ENCODE measurements at places on chromosomes 7 and 10.
A peak's percentile ranks its signal among the peaks of the same experiment; 100 is the strongest.

DNA sequence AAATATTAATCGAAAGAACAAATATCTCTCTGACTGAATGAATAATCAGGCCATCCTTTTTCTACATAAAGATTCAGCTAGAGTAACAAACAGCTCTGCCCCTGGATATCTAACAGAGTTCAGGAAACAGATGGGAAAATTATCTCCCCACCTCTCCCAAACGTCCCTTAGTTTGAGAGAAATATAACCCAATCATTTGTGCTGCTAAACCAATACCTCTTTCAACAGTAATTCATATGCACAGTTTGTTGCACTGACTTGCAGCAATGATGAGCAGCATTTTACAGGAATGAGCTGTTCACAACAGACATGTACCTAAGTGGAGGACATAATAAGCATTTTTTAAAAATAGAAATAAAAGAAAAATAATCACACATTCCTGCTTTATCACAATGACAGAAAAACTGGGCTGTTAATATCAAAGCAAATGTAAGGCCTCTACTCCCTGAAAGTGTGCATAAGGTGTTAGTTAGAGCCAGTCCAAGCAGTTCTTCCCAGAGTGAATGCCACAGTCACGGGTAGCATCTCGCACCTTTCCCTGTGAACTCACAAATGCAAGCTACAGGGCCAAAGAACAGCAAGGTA, 2.3 kb downstream of the CREB3L2 start:
- DNase-seq, result no peak

DNA sequence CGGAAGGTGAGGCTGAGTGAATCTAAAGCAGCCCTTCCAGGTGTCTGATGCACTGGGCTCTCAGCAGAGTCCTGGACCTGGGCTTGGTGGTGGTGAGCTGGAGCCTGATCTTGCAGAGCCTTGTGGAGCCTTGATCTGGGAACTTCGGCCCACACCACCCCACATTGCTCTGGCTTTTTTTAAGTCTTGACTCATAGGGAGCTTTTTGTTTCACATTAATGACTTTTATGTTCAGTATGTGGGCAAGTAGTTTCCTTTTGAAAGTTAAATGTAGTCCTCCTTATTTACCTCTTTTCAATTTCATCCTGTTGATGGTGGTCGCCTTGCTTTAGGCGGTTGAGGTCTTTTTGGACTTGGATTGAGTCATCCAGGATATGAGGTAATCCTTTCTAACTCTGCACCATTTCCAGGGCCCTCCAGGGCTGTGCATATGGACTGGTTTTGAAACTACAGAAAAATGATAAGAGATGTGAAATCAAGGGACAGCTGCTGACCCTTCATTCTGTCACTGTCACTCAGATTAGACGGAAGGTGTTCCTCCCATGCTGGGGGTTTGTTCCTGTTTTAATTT, 2.9 kb upstream of the NRAP start:
- no peak for DNase-seq

DNA sequence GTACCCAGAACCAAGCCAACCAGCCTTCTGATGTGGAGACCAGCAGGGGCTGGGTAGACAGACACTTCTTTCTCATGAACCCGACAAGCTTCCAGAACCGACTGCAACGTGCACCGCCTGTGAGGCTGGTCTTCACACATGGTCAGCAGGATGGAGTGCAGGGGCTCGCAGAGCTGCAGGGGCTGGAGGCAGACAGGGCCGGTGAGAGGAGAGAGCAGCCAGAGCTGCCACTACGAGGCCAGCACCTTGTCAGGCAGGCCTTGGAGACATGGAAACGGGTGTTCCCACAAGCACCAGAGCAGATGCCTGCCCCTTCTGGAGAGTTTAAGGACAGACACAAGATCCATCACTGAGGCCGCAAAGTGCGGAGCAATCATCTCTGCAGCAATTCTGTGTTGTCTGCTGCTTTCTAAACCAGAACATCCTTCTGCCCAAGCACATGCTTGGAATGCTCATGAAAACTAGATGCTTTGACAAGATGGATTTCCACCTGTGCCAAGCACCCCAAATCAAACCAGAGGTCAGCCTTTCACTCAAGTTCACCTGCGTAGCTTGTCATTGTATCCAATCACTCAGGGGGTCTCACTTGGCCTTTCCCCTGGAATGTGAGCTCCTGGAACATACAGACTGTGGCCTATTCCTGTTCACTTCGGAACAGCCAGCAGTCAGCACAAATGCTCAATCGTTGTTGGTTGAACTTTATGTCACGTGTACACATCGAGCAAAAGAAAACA, 32.2 kb downstream of the FRMPD2 start:
- DNase-seq, result no peak

- DNase-seq, result no peak
Measured at GRCh38 chr7:148192491-148192890, 398.1 kb upstream of the C7orf33 start.

DNA sequence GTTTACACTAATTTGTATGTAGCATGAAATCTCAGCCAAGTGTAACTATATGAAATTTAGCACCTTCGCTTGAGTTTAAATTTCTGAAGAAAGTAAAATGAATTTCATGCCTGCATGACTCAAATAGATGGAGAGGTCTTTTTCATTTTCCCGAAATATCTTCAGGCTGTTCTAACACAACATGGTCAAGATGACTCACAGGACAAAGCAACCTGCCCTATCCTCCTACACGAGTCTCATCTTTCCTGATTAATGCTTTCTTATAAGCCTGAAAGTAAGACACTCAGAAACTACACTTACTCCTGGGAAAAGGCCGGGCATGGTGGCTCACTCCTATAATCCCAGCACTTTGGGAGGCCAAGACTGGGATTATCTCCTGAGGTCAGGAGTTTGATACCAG, 41.2 kb downstream of the CH25H start:
- DNase-seq, result no peak

DNA sequence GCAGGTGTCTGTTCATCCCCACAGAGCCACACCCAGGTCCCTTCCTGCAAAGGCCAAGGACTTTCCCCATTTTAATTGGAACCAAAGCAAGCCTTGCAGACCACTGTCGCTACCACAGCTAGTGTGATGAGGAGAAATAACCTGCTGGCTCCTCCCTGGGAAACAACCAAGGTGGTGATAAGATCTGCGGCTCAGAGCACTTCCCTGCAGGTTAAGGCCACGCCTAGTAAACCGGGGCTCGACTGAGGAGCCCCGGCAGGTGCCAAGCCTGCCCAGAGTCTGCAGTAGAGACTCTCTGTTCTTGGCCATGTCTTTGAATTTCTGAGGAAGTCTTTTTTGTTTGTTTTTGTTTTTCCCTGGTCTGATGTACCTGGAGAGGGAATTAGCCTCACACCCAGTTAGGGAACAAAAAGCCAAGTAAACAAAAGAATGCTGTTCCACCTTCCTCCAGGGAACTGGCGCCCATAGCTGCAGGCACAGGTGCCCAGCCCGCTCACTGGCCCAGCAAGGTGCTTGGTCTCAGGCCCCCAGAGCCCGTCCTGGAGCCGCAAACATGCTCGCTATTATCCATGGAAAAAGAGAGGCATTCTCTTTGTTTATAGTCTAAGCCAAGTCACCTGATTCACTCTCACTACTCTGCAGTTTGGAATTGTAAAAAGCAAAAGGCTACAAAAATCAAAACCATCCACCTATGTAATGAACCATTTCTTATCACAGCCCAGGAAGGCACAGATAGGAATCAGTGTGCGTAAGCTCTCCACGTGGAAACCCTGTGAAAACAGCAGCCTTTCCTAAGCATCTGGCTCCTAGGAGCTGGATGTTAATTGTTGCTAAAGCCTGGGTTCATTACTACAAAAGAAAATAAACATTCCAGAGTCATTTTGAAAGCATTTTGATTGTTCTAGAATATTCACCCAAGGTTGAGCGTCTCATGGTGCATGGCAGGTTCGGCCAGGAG, 2.7 kb downstream of the GPR146 start:
- no peak for DNase-seq

- DNase-seq, result no peak
Measured at GRCh38 chr10:27399871-27400270, 104.2 kb upstream of the RAB18 start.

DNA sequence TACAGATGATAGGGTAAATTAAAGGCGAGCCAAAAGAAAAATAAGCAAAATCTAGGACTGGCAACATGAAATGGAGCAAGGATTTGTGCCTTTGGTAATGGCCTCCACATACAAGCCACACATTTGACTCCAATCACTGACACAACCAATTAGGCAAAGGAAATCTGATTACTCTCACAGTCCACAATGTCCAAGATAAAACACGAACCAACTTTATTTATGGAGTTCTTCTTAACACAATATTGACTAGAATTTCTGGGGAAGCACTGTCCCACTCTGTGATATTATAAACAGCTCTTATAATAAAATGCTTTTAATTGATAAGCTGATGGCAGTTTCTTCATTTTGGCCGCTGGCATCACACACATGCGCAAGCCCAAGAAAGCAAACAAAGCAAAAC, 334.2 kb downstream of the ABCA13 start:
- DNase-seq, result no peak

DNA sequence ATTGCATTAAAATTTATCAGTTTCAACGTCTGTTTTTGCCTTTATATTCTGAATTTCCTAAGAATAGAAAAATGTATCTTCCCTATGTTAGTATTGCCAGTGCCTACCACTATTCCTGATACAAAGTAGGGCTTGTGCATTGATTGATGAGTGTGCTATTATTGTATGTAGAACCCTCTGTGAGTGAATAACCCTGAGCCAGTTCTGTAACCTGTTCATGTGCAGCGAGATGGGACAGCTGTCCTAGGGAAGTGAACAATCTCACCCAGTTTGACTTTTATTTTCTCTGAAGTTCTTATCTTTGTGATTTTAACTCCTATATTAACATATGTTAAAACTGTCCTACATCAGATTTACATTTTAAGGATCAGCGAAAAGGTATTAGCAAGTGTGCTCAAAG, 178.4 kb upstream of the ADO start:
- no peak for DNase-seq

- DNase-seq, result peak; percentile 85
Measured at GRCh38 chr10:89301721-89302445, at the start of gene IFIT2. Gene IFIT2, plus strand, starts transcription at chr10:89302046. Its CDS starts 78 bp downstream, at chr10:89302124.

DNA sequence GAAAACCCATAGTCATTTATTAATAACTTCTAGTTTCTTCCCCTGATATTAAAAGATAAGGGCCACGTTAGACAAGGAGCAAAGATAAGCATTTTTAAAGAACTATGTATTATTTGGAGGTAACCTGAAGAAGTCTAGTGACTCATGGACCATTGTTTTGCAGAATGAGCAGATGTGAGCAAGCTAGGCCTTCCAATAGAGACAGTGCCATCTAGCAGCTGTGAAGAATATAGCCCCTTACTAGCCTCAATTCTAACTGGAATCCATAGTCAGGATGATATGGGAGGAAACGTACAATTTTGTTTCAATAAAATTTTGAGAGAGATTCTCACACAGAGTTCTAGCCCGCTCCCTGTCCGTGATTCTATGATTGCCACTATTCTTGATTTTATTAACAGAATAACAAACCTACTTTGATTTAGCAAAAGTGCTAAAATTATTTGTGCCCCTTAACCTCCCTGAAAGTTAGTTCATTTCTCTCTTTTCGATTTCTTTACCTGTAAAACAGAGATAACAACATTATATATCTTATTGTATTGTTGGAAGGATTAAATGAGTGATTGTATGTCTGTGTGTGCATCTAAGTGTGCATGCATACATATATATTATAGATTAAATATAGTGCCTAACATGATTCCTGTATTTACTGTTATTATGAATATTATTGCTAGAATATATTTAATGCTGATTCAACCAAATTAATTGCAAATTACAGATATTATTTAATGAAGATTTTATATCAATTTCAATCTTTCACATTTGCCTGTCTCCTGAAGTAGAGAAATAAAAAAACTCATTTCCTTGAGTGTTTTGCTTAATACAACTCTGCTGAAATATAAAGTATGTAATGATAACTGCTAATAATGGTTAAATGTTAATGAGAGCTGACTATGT, 22.7 kb downstream of the FAM237B start:
- no peak for DNase-seq

DNA sequence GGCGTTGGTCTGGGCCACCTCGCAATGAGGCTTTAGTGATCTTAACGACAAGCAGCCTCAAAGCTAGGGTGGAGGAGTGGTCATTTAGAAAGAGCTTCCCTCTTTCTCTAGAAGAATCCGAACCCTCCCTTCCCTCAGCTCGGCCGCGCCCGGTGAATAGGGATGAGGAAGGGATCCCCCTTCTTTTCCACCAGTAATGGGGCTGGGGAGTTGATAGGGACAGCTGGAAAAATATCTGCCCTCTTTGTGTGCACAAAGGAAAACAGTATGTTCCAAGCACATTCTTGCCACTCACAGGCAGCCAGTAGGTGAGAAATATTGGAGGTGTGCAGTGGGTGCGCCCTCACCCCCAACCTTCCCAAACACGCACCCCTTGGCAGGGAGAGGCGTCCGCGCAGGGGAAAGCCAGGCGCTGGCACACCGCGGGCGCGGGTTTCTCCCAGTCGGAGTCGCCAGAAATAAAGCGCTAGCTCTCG, 6.5 kb downstream of the DLX5 start:
- no peak for DNase-seq

DNA sequence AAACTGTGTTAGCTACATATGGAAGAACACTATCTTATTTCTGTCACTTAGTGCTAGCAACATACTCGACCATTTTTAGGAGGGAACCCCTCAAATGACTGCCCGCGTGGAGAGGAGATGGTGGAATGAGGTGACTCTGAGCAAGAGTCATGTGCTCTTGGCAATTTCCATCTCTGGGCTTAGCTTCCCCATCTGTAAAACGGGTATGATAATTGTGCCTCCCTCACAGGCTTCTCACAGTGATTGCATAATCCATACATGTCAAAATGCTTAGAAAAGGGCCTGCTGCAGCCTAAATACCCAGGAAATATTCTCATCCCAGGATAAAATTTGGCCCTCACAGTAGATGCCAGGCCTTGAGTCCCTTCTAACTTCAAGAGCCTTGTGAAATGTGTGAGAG, 86.6 kb downstream of the WDFY4 start:
- DNase-seq, result no peak

DNA sequence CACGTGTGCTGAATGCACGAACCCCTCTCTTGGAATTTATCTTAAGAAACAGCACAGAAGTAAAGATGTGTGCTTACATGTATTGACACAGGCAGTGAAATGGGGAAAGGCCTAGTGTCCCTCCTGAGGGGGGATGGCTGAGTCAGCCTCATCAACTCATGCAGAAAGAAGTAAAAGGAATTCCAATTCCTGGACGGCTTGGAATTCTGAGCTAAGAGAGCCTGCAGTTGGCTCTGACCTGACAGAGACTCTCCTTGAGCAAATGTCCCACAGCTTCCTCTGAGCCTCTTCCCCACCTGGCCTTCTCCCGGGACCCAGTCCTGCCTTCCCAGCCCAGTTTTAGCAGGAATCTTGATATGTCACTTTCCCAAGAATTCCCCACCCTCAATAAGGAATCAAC, 542.4 kb upstream of the ADARB2 start:
- no peak for DNase-seq

GRCh38 chr7:134075799-134076198, 51.3 kb upstream of the LRGUK start:
- DNase-seq, result no peak
